GM12878 (cell line): ENCODE measurements at places on chromosomes 16 and 17.

- no peak for DNase-seq
Measured at GRCh38 chr17:82302568-82302963, 14.8 kb downstream of the CD7 start.

DNA sequence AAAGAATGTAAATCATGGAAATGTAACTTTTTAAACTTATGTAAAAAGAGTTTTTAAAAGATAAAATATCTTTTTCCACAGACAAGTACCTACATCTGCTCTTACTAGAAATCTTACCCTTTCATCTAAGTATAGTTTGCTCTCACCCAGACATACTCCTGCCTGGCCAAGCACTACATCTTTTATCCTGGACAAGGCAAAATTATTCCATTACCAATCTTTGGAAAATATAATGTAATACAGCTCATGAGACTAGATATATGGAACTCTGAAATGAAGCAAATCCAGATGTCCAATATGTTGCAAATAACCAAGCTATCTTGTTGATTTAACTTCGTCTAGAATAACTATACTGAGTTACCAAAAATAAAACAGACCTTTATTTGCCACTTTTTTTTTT, 50.0 kb downstream of the VMP1 start:
- no peak for DNase-seq

DNA sequence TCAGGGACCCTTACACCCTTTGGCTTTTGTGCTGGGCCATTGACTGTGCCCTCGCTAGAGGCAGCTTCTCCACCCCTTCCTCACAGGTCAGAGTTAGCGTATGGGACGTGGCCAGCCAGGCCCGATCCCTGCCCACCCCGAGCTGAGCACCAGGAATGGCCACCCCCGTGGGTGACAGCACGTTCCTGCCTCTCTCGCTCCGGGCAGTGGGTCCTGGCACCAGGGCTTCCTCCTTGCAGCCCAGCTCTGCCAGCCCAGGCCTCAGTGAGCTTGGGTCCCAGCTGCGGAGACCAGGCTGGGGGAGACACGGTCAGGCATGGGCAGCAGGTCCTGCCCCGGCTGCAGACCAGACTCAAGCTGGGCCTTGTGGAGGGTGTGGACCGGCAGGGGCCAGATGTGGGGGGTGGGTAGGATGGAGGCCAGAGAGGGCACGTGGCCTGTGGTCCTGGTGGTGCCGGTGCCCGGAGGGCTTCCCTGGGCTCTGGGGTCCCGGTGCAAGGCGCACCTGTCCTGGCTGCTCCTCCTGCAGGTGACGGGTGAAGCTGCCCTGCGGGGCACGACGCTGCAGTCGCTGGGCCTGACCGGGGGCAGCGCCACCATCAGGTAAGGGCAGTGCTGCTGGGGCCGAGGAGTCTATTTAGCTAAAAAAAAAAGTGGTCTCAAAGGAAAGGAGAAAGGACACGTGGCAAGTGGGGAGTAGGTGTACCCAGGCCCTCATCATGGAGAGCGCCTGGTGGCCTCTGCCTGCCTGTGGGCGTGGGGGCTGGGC, 18.2 kb downstream of the ASPSCR1 start:
- DNase-seq, result no peak

GRCh38 chr17:20721171-20721570, 141.6 kb downstream of the CDRT15L2 start:
- DNase-seq, result no peak

DNA sequence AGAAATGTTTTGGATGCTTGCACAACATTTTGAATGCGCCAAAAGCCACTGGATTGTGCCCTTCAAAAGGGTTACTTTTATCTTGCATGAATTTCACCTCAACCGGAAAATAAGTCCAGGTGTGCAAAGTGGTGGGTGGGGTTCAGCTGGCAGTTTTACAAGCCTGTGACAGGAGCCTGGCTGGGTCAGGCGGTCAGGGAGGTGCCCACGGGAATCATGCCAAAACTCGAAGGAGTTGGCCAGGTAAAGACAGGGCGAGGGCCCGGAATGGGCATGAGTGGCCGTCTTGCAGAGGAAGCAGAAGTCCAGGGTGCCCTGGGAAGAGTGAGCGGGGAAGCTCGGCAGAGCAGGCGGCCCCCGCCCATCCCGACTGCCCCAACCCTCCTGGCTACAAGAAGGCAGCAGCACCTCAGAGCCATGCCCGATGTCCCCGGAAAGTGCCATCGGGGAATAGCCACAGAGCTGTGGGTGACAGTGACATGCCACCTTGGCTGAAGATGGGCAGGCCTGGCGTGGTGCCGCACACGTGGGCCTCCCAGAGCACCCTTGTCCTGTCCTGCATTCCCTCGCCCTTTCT, 19.1 kb upstream of the CACNG1 start:
- no peak for DNase-seq

GRCh38 chr16:16933861-16934260, 536.9 kb downstream of the XYLT1 start:
- no peak for DNase-seq

DNA sequence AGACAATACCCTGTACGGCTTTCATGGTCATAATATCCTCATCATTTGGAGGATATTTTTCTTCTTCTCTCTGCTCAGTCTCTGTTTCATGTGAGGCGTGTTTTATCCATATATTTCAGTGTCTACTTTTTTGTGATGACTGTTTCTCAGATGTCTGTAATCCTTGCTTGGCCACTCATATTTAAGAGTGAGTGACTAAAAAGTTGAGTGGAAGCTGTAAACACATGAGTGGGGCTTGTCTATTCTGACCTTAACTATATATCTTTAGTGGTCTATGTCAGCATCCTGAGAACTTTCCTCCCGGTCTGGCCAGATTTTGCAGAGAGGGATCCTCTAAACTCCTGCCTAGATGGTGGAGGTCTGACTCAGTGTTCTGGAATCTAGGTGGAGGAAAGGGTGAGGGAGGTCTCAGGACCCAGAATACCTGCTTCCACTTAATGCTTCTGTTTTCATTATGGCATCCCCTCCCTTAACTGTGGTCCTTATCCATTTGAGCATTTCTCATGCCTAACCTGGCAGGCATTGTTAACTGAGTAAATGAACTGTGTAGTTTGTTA, 6.0 kb downstream of the DDX19B start:
- no peak for DNase-seq

DNA sequence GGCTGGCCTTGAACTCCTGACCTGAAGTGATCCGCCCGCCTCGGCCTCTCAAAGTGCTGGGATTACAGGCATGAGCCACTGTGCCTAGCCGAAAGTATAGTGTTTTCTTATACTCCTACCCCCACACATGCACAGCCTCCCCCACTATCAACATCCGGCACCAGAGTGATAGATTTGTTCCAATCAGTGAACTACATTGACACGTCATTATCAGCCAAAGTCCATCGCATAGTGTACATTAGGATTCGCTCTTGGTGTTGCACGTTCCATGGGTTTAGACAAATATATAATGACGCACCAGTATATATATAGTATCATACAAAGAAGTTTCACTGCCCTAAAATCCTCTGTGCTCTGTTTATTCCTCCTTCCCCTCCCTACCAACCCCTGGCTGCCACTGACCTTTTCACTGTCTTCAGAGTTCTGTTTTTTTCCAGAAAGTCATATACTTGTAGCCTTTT, 11.9 kb upstream of the TM4SF5 start:
- DNase-seq, result no peak

GRCh38 chr17:17425591-17425990, 51.2 kb upstream of the MED9 start:
- no peak for DNase-seq

DNA sequence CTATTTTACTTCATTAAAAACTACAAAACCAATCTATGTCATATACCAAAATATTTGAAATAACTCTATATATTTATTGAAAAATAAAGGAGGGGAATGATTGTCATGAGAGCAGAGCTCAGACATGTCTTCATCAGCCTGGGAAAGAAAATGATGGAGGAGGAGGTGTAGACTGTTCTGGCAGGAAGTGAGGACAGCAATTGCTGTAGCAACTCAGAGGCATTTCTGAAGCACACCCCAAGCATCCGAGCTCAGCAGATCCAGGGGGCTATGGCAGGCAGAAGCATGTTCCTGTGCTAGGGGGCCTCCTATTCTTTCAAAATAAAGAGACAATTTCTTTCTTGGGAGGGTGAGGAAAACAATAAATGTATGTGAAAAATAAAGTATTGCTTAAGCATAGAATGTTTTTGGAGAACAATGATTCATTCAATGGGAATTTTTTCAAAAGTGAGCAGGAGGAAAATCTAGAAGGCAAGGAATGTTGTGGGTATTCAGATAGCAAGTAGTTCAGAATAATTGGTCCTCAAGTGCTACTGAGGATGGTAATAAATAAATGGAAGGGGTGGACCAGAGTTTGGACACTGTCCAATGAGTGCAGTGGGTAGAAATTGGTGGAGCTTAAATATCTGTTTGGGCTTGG, 383.4 kb downstream of the CDH11 start:
- no peak for DNase-seq

- no peak for DNase-seq
Measured at GRCh38 chr17:57916925-57917858, 38.0 kb downstream of the CUEDC1 start.

DNA sequence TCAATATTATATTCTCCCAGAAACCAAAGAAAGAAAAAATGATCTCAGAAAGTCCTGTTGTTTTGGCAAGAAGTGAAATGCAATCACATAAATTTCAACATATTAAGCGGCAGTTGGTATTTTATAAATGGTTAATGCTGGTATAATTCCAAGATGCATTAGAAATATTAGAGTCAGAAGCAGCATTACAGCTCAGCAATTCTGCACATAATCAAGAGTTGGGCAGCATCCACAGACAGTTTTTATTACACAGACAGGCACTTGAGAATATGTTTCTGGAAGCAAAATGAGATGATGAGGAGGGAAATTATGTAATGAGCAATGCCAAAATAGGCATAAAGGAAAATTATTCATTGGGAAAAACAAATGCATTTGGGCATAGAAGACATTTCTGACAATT, 148.1 kb downstream of the KCNJ2 start:
- DNase-seq, result no peak

- DNase-seq, result no peak
Measured at GRCh38 chr16:88400186-88400585, 17.4 kb downstream of the ZNF469 start.

GRCh38 chr17:83119987-83120864, 40.8 kb downstream of the METRNL start:
- DNase-seq, result peak; percentile 60

DNA sequence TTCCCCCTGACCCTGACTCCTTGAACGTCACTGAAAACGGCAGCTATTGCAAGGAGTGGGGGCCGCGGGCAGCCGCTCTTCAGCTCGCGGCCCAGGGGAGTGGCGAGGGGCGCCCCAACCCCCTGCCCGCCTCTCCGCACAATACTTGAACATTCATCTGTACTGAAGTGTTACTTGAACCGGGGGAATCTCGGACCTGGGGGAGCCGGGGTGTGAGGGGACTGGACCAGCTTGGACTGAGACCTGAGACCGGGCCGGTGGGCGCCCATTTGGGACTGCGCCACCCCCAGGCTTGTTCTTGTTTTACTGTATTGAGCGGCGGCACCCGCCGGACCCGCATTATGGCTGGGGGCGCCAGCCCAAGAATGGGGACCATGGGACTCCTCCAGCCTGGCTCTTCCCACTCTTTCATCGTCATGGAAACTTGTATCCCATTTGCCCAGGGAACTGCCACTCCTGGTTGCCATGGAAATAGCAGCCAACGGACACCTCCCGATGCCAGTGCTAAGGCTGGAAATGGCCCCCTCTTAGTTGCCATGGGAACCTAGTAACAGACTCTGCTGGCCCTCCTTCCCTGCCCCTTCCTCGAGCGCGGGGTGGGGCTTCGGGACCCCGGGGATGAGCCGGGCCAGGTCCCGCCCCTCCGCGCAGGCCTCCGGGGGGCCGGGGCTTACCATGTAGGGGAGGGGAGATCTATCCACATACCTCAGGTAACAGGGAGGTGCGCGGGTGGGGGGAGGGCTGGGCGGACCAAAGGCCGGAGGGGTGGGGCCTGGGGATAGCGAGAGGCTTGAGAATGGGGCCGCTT, 805 bp upstream of the ORAI3 start:
- no peak for DNase-seq

DNA sequence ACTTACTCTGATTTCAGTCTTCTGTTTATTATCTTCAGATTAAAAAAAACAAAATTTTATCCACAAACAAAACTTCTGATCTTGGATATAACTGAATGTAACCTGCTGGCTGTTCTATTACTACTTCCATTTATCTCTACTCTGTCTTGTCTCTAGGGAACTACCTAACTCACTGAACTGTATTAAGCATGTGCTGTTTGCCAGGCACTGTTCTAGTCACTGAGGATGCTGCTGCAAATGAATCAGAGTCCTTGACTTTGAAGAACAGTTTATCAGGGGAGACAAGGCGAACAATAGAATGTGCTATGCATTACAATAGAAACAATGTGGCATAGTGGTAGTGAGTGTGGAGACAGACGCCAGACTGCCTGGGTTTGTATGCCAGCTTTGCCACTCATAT, 2.3 kb upstream of the ANKRD40 start:
- DNase-seq, result no peak

- no peak for DNase-seq
Measured at GRCh38 chr17:45848405-45848804, 3.7 kb downstream of the SPPL2C start.

- DNase-seq, result no peak
Measured at GRCh38 chr16:24776501-24777220, 47.2 kb downstream of the TNRC6A start.

GRCh38 chr16:7513429-7513828, 180.8 kb downstream of the RBFOX1 start:
- no peak for DNase-seq

DNA sequence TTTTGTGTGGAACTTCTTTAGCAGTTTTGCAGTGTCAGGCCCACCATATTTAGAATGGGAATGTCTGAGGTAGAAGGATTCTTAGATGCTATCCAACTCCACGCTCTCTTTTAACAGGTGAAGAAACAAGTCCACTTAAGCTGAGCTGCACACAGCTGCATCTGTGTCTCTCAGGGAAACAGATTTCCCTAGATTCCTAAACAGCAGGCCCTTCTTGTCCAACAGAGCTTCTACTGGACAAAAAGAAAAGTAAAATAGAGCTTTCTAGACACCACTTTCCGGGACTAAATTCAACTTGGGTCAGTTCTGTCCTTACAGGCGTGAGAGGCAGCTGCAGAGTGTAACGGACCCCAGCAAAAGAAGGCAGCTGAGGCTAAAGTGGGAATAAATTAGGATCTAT, 51.7 kb downstream of the SNX11 start:
- no peak for DNase-seq

DNA sequence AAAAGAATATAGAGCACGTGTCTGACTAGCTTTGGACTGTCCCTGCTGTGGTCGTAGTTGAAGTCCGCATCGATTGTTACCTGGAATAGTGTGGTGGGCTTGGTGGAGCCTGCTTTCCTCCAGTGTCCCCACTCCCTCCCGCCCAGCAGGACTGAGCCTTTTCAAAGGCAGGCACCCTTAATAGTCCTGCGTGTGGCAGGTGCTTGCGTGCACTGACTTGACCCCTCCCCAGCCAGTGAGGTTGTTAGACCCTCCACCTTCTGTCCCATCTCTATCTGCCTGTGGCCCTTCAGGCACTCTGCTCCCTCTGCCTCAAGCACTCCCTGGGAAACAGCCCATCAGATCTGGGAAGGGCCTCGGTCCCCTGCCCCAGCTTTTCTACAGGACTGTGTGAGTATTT, 36.6 kb downstream of the TMEM11 start:
- no peak for DNase-seq

DNA sequence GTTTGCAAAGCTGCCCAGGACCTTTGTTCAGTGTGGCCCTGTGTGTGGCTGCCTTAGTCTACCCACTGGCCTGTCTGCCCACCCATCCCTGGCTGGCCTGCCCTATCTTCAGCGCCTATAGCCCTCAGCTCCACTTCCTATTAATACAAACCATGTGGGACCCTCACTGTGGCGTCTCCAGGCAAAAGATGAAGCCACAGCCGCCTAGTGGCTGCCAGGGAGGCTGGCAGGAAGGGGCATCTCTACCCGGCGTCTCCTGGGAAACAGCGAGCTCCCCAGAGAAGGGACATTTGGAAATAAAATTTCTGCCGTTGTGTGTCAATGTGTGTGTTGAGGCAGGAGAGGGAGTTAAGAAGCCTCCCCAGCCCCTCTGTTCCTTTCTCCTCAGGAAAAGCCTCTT, 31.5 kb downstream of the NEUROD2 start:
- no peak for DNase-seq
